ENCODE measurements at places on chromosomes 12 and 14. TPM values are rescaled to one million over a fixed set of nuclear protein-coding genes. Genes with fewer than 3 reads are reported as not detected.

Gene CSAD
- 105 TPM for polyA plus RNA-seq

Gene TAS2R30
- 0.52 TPM for polyA plus RNA-seq

- DNase-seq: no peak
Observed at GRCh38 chr14:68643673-68644072, 149.2 kb downstream of the ZFP36L1 start.

- peak; percentile 57 for DNase-seq
Observed at GRCh38 chr14:90627478-90627877, 188.8 kb downstream of the TTC7B start.

GRCh38 chr12:3139760-3140159 is 62.6 kb downstream of the TSPAN9 start:
- DNase-seq: no peak

DNA sequence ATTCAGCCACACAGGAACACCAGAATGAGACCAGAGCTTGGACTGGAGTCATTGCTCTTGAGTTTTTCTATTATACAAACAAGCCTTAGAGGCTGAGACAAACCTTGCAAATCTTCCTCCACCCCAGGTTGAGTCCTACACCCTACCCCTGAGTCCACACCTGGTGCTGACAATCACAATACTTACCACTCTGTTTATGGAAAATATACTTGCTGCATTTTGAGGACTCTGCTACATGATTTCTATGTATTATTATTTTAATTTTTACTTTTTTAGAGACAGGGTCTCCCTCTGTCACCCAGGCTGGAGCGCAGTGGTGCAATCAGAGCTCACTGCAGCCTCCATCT is 101.4 kb downstream of the EGLN3 start:
- DNase-seq: no peak

GRCh38 chr14:96065661-96066459 is 26.7 kb downstream of the C14orf132 start:
- no peak for DNase-seq

Gene DCAF5
- 66.6 TPM for polyA plus RNA-seq

DNA sequence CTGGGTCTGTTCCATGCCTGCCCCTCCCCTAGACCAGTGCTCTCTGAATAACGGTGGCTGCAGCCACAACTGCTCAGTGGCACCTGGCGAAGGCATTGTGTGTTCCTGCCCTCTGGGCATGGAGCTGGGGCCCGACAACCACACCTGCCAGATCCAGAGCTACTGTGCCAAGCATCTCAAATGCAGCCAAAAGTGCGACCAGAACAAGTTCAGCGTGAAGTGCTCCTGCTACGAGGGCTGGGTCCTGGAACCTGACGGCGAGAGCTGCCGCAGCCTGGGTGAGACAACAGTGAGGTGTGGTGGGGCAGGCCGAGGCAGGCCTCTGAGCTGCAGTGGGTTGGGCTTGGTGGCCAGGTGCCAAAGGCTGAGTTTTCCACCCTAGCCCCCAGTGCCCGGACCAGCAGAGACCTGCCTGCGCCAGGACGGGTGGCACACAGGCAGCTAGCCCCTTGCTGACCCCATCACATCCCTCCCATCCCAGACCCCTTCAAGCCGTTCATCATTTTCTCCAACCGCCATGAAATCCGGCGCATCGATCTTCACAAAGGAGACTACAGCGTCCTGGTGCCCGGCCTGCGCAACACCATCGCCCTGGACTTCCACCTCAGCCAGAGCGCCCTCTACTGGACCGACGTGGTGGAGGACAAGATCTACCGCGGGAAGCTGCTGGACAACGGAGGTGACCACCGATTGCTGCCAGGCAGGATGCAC is 28.2 kb upstream of the LRP1-AS start:
- DNase-seq: peak; percentile 37

DNA sequence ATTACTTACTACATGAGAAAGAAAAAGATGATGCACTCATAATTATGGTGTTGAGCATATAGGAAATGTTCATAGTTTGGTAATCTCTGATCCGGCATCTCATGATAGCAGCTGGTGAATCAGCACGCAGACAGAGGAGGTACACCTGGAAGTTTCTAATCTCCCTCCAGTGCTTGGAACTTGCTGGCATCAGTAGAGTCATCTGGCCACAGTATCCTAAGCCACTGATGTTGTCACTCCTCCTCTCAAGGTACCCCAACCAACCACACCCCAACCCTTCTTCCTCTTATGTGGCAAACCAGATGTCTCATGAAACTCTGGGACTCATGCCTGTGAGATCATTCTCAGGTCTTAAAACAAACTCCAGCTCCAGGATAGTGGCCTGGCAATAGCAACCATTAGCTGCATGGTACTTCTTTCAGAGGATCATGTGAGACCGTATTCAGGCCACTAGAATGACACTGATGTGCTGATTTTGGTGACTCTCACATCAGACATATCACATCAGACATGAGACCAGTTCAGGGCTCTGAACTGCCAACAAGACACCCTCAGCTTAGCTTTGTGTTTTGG is 143.0 kb downstream of the RASSF9 start:
- DNase-seq: no peak

DNA sequence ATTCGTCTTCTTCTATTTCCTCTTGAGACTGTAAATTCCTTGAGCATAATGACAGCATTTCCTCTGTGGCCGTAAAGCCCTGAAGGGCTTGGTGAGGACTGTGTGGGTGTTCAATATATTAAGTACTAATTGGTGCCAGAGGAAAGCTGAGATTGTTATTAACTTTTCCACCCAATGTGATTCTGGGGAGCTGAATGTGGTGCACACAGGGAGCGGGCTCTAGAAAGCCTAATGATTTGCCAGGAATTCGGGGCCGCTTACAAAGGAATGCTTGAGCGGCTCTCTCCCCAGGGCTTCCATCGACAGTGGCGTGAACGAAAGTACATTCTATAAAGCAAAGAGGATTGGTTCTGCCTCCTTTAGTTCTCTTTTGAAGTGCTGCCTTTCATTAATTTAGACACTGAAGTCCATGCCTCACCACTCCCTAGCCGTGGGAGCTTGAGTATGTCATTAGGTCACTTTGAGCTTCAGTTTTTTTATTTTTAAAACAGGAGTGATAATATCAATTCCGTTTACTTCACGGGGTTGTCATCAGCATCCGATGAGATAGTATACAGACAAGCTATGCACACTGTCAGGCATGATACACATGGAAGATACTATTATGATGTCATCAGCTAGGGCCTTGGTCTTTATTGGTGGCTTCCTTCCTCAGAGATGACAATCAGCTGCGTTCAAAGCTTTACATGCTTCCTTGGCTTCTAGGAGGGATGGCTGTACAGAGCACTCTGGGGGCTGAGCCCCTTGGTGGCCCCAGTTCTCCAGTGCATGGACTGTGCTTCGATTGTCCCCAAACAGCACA is 11.0 kb upstream of the GSG1 start:
- no peak for DNase-seq

DNA sequence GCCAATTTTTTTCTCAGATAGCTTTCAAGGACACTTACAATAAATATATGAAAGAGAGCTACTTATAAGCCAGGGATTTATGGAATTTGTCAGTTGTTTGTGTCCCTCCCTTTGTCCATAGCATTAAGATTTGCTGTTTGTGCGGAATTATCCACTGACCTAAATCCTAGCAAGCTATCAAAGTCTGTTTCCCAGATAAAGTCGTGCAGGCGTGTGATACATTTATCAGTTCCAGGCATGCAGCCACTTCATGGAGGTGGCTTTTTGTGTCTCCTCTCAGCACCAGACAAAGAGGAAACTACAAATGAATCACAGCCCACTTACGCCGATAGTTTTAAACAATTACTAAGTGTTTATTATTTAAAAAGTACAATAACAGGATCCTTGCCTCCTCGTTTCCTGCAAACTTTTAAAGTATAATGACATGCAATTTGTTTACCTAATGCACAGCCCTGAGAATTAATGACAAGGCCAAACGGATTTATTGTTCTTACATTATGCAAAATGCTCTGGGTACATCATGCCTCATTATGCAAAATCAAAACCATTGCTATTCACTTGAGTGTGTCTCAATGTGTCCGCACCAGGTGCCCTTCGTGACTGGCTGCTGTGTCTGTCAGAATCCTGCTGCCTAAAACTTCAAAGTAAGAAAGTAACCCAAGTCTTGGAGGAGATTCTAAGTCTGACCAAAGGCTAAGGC is 423.2 kb downstream of the GLT1D1 start:
- no peak for DNase-seq

- DNase-seq: no peak
Observed at GRCh38 chr12:126974779-126975178, 1292.2 kb upstream of the TMEM132C start.

- no peak for DNase-seq
Observed at GRCh38 chr14:89264196-89264800, 152.7 kb downstream of the FOXN3 start.

- no peak for DNase-seq
Observed at GRCh38 chr12:102960766-102961465, 3.4 kb downstream of the ASCL1 start.

DNA sequence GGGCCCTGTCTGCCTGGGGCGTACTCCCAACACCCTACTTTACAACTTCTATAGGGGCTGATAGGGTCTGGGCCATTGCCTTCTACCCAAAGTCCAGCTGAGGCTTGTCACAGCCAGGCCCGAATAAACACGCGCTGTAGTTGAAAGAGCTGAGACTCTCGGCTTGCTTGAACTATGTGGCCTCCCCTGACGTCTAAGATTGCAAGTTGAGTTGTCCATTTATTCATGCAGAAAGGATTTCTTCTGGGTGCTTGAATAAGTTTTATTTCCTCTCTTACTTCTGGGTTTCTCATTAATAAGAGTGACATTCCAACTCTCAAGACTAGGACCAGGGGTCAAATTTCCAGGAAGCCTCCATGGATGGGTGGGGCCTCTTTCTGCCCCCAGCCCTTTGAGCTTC is 74.4 kb upstream of the VRK1 start:
- DNase-seq: peak; percentile 69

Gene CMA1
- polyA plus RNA-seq: 0.42 TPM

DNA sequence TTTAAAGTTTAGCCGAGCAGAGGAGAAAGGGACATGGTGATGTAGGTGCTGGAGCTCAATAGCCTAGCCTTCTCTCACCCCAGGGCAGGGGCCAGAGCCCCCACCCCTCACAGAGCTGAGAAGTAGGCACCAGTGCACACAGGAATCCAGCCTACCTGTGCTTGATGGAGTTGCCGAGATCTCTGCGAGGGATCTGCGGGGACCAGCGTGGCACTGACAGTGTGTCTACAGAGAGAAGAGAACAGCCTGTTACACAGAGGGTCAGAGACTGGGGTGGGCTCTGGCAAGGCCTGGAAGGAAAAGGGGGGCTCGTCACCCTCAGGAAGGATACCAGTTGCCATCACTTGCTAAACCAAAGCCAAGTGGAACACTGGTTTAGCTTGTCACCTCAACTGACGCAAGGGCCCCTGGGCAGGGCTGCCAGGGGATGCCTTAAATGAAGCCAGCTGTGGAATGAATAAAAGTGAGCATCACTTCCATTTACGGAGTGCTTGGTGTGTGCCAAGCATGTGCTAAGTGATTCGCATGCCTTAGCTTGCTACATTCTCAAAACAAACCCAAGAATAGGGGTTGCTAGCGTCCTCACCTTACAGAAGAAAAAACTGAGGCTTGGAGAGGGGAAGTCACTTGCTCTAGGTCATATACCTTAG is 220.8 kb upstream of the NOS1 start:
- DNase-seq: no peak

DNA sequence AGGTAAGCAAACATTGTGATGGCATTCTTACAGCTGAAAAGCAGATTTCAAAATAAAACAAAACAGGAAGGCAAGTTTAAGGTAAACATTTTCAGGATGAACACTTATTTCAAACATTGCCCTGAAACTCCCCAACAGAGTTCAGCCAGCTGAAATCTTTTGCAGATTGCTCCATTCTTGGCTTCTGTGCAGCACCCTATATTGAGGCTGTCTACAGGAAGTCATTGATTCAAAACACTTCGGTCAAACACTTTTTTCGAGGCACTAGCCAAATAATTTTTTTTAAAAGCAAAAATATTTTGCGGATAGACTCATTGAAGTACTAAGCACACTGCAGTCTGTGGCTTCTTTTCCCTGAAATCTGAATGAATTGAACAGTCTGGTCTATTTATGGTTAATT is 318.1 kb upstream of the PDE3A start:
- DNase-seq: no peak

- no peak for DNase-seq
Observed at GRCh38 chr12:69275471-69275891, 36.1 kb downstream of the CPSF6 start.

DNA sequence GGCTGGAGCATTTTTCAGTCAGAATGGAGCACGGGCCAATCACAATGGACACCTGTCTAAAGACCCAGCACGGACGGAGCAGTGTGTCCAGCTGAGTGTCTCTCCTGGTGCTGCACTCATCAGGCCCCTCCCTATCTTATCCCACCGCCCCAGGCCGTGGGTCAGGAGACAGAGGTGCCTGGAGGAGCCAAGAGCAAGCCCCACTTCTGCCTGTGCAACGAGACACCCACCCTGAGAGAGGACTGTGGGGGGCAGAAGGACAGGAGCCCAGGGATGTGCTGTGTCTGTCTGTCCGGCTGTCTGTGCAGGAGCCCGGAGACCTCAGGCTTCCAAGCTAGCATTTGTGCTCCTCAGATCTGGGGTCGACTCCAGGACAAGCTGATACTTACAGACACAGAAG is 69.6 kb upstream of the SFSWAP start:
- no peak for DNase-seq

Gene CRY1
- 32.9 TPM for polyA plus RNA-seq

Gene KRT75
- polyA plus RNA-seq: not detected

GRCh38 chr14:55052269-55052930 is 953 bp downstream of the MAPK1IP1L start:
- DNase-seq: peak; percentile 45

DNA sequence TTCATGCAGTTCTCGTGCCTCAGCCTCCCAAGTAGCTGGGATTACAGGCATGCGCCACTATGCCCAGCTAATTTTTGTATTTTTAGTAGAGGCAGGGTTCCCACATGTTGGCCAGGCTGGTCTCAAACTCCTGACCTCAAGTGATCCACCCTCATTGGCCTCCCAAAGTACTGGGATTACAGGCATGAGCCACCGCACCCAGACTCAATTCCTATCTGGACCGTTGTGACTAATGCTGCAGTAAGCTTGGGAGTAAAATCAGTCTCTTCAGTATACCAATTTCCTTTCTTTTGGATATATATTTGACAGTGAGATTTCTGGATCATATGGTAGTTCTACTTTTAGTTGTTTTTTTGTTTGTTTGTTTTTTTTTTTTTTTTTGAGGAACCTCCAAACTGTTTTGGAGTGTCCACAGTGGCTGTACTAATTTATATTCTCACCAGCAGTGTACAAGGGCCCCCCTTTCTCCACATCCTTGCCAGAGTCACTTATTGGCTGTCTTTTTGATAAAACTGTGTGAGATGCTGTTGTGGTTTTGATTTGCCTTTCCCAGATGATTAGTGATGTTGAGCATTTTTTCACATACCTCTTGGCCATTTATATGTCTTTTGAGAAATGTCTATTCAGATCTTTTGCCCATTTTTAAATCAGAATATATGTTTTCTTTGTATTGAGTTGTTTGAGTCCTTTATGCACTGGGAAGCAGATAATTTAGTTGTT is 37.3 kb upstream of the EVL start:
- no peak for DNase-seq

Gene PRKD1
- polyA plus RNA-seq: 34.7 TPM

DNA sequence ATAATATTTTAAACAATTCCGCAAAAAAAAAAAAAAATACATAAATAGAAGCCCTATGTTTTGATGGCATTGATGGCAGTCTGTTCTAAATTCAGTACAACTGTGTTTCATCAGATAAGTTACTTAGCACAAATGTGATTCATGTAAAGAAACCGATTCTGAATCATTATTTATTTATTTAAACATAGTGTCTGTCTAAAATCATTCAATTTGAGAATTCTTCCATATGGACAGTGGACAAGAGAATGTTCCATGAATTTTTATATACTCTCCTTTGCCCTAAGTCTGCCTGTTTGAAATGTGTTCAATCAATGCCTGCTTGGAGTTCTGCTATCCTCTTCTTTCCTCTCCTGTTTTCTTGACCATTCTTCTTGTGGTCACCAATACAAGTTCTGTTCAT is 126.5 kb downstream of the PDE3A start:
- no peak for DNase-seq
